ENCODE measurements at places on chromosomes 2 and 18. TPM values are rescaled to one million over a fixed set of nuclear protein-coding genes. Genes with fewer than 3 reads are reported as not detected.
A peak's percentile ranks its signal among the peaks of the same experiment; 100 is the strongest.

DNA sequence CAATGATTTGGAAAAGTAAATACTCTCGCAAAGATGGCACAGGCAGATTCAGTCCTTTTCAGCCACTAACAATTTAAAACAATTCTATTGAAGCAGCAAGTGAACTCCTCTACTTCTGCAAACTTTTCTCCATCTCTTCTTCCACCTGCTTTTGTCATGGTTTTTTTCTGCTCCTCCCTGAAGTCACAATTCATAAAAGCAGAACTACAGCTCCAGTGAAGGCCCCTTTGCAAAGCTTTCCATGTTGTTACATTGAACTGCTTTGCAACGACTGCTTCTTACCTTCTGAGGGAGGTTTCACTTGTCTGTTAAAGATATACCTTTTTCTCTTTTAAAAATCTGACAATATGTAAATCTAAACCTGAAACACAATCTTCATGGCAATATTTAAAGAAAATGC lies 3.7 kb upstream of the SERTAD2 start:
- peaks cover 15% of the 10 kb centered on the region for H3K4me1 ChIP-seq
- H3K27ac ChIP-seq, result no peak overlapping the region
- peaks cover 4% of the 10 kb centered on the region for H3K36me3 ChIP-seq
- no peak overlapping the region for H3K4me3 ChIP-seq
- no peak for DNase-seq
- H3K27me3 ChIP-seq, result no peaks in the 10 kb centered on the region

- no peak overlapping the region for H3K27ac ChIP-seq
- no peak overlapping the region for H3K4me3 ChIP-seq
- H3K4me1 ChIP-seq, result no peaks in the 10 kb centered on the region
- no peak for DNase-seq
These were observed 39.1 kb downstream of the FN1 start for GRCh38 chr2:215396595-215397313.

The RAB3GAP1 gene
- total RNA-seq, result 38.6 TPM

The SERPINB4 gene
- total RNA-seq, result not detected

- H3K4me1 ChIP-seq, result no peaks in the 10 kb centered on the region
- H3K36me3 ChIP-seq, result no peaks in the 10 kb centered on the region
- DNase-seq, result no peak
- H3K4me3 ChIP-seq, result no peak overlapping the region
- 0 out of 2 replicates have a peak, but pooled peaks cover 7% of the 10 kb centered on the region for H3K27me3 ChIP-seq
- no peak overlapping the region for H3K27ac ChIP-seq
These were observed 289.1 kb downstream of the ICOS start for GRCh38 chr2:204225671-204226073.

GRCh38 chr2:53545604-53546003 lies 222.0 kb upstream of the CHAC2 start:
- H3K4me3 ChIP-seq, result no peak overlapping the region
- no peak for DNase-seq
- H3K36me3 ChIP-seq, result no peaks in the 10 kb centered on the region
- no peaks in the 10 kb centered on the region for H3K4me1 ChIP-seq

DNA sequence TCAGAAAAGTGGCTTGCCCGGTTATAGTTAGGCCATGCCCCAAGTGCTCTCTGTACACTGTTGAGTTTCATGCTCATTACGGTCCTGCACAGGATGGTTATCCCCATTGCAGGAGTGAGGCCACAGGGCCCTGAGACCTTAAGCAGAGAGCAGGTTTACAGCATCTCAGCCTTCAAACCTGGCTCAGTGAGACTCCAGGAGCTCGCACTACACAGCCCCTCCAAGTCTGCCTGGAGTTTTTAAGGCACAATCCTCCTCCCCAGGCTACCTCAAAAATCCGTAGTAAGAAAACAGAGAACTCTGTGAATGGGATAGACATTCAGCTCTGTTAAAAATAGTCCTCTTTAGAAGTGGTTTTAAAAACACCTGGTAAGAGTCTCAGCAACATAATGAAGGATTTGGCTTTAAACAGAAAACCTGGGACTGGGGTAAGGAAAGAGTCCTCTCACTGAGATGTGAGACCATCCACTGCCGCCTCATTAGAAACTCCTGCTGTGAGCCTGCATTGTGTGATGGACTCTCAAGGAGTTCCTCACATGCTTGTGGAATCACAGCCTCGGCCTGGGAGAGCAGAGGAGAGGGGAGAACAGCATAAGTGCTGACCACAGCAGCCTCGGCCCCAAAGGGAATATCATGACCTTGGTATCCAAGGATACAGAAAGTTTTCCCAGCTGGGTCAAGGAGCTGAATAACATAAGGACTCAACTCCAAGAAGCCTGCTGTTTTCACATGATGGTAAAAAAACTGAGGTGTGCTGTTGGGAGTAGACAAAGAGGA lies 214.8 kb downstream of the ATAD2B start:
- no peak overlapping the region for H3K27ac ChIP-seq
- DNase-seq, result no peak
- H3K4me1 ChIP-seq, result no peaks in the 10 kb centered on the region
- H3K27me3 ChIP-seq, result no peaks in the 10 kb centered on the region
- no peak overlapping the region for H3K4me3 ChIP-seq

The ACTR1B gene
- 28.1 TPM for total RNA-seq

GRCh38 chr2:73091696-73092095 lies 20.2 kb upstream of the SFXN5 start:
- H3K36me3 ChIP-seq, result no peaks in the 10 kb centered on the region

- no peaks in the 10 kb centered on the region for H3K27me3 ChIP-seq
- no peak for DNase-seq
- no peak overlapping the region for H3K4me3 ChIP-seq
- no peak overlapping the region for H3K27ac ChIP-seq
- no peaks in the 10 kb centered on the region for H3K4me1 ChIP-seq
- H3K36me3 ChIP-seq, result no peaks in the 10 kb centered on the region
These were observed 105.7 kb upstream of the TTC39C start for GRCh38 chr18:23908827-23909226.

DNA sequence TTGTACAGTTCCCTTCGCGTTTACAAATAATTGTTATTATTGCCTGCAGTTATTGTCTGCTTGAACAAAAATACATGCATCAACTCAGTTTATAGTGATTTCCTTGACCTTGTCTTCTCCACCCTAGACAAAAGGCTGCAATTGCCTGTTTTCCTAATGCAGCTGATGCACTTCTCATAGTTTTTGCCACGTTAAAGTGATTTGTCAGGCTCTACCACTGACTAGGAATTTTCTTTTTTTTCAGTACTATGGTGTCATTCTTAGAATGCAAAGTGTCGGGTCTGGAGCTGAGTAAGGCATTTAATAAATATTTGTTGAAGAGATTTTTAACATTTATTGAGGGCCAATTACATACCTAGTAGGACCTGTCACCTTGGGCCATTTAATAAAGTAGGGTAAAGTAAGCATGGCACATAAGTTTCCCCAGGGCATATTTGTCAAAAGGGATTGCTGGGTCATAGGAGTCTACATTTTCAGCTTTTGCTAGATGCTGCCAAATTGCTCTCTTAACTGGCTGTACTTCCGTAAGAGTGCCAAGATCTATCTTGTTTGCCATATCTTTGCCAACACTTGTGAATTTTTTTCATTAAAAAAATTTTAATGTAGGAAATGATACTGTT lies 24.1 kb downstream of the ACSL3 start:
- no peaks in the 10 kb centered on the region for H3K36me3 ChIP-seq
- no peaks in the 10 kb centered on the region for H3K27me3 ChIP-seq
- H3K27ac ChIP-seq, result no peak overlapping the region

- H3K4me3 ChIP-seq, result no peak overlapping the region
- H3K27ac ChIP-seq, result no peak overlapping the region
- H3K36me3 ChIP-seq, result peaks cover 48% of the 10 kb centered on the region
- DNase-seq, result no peak
These were observed 29.8 kb upstream of the ARMC9 start for GRCh38 chr2:231168460-231169139.

- H3K4me1 ChIP-seq, result no peaks in the 10 kb centered on the region
- H3K27me3 ChIP-seq, result no peaks in the 10 kb centered on the region
- H3K4me3 ChIP-seq, result no peak overlapping the region
- no peaks in the 10 kb centered on the region for H3K36me3 ChIP-seq
- no peak overlapping the region for H3K27ac ChIP-seq
- DNase-seq, result no peak
These were observed 50.0 kb downstream of the SNORC start for GRCh38 chr2:232920055-232920454.

- H3K36me3 ChIP-seq, result no peaks in the 10 kb centered on the region
- H3K4me1 ChIP-seq, result peaks cover 6% of the 10 kb centered on the region
- no peak overlapping the region for H3K4me3 ChIP-seq
These were observed 124.2 kb upstream of the ITGB6 start for GRCh38 chr2:160324161-160324800.

The CRYBA2 gene
- not detected for total RNA-seq

The CCDC141 gene
- 0.10 TPM for total RNA-seq

DNA sequence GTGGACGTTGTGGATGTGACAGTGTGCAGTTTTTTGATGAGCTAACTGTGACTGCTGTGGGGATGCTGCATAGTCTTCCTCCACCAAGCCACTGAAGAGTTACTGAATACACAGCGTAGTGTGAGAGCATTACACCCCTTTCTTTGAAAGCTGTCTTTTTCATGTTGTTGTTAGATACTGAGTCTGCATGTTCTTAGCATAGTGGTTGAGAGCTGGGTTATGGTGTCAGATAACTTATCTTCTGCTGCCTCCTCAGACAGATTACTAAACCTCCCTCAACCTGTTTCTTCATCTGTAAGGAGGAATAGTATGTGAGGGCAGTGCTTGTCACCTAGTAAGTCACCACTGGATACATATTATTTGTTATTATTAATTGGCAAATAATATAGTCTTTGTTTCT lies 63.2 kb downstream of the CEP192 start:
- no peaks in the 10 kb centered on the region for H3K4me1 ChIP-seq
- H3K27me3 ChIP-seq, result no peaks in the 10 kb centered on the region

DNA sequence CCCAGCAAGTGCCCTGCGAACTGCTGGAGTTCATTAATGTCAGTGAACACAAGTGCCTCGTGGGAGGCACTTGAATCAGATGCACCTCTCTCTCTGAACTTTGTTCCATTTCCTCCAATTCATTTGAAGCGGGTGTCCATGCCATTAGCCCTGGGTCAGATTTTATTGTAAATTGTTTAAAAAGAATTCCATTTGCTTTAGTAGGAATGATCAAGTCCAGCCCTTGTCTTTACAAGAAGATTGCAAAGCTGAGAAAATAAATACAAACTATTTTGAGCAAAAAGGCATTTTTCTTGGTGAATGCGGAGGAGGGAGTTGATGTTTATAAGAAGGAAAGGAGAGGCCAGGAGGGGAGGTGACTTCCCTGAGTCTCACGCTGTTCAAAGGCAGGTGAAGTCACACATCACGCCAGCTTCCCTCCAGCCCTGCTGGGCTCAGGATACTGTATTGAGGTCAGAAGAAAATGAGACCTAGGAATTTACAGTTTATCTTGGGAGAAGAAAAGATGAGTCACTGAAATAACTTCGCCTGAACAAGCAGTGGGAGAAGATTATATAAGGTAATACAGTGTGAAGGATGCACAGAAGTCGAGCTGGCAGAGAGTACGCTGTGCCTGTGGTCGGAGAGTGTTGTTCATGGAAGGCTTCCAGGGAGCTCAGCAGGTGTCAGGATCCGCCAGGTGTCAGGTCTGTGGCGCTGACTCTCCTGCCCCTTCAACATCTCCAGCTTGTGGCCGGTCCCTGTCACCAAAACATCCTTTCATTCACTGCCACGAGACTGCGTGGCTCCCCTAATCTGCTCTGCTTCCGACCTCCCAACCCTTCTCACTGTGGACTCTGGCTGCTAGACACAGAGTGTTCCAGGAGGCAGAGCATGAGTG lies 36.5 kb downstream of the EFR3B start:
- DNase-seq, result peak; percentile 69
- H3K4me1 ChIP-seq, result peaks cover 15% of the 10 kb centered on the region
- no peaks in the 10 kb centered on the region for H3K27me3 ChIP-seq
- no peak overlapping the region for H3K4me3 ChIP-seq
- H3K36me3 ChIP-seq, result no peaks in the 10 kb centered on the region

DNA sequence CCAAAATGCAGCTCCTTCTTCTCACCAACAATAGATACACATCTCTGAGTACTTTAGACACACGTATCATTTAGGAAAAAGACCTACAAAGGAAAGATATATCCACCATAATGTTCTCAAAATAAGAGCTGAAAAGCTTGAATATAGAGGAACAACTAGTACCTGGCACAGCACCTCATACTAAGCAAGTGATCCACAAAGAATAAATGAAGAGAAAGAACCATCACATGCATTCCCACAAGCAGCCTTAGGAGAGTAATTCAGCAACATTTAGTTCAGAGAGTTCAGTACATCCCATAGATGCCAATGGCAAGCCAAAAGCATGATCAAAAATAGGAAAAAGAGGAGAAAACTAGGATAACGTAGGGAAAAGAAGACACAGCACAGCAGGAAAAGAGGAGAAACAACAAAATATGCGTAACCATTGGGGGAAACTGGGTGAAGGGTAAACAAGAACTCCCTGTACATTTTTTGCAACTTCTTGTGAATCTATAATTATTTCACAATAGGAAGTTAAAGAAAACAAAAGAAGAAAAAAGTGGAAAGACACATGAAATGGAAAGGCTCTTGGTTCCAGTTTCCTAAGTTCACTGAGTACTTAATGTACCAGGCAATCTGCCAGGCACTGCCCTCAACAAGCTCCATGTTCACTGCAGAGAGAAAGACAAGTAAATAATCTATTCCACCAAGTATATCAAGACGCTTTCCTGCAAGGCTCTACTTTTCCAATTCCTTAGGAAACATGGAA lies 22.3 kb downstream of the CLASP1 start:
- DNase-seq, result no peak
- no peaks in the 10 kb centered on the region for H3K4me1 ChIP-seq
- no peaks in the 10 kb centered on the region for H3K36me3 ChIP-seq

DNA sequence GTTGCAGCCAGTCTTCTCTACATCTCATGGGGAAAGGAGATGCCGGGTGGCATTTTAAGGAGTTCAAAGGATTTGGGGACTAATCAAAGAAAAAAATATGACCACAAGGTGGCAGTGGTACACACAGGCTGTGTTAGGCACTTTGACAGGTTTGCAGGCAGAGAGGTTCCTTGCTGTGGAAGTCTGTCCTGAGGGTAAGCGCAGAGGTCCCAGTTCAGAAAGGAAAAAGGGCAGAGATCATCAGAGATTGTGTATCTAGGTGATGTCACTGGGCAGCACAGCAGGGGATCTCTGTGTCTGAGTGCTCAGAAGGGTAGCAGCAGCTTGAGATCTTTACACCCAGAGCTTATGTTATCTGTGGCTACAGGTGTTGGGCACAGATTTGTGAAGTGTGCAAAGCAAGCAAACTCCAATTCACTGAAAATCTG lies 231.4 kb downstream of the LRRTM1 start:
- H3K27me3 ChIP-seq, result no peaks in the 10 kb centered on the region
- H3K4me3 ChIP-seq, result no peak overlapping the region
- H3K27ac ChIP-seq, result no peak overlapping the region
- peak; percentile 24 for DNase-seq
- H3K4me1 ChIP-seq, result no peaks in the 10 kb centered on the region
